ENCODE measurements at places on chromosomes 7 and 10. TPM values are rescaled to one million over a fixed set of nuclear protein-coding genes. Genes with fewer than 3 reads are reported as not detected.

Gene RALA
- 46.7 TPM for total RNA-seq

Gene SPDYE2B
- total RNA-seq: not detected

Gene FAM237B
- not detected for total RNA-seq

Gene EEF1AKMT2
- total RNA-seq: 12.2 TPM

Gene LIPA
- 62.0 TPM for total RNA-seq

Gene GIMAP8
- total RNA-seq: 11.4 TPM

Gene UPP1
- 16.8 TPM for total RNA-seq

Gene PKD2L1
- not detected for total RNA-seq

Gene TMEM229A
- 0.66 TPM for total RNA-seq

Gene CDC14C
- total RNA-seq: not detected

Gene UCMA
- total RNA-seq: not detected

Gene MBL2
- total RNA-seq: 0.12 TPM

Gene VAX1
- not detected for total RNA-seq

Gene REEP3
- total RNA-seq: 53.4 TPM

Gene LRRC18
- 0.20 TPM for total RNA-seq

Gene DLX6
- total RNA-seq: not detected

Gene GPR37
- total RNA-seq: 3.7 TPM

Gene OR6V1
- total RNA-seq: not detected

Gene UBTD1
- 13.8 TPM for total RNA-seq
